ENCODE measurements at places on chromosomes 2 and 18. TPM values are rescaled to one million over a fixed set of nuclear protein-coding genes. Genes with fewer than 3 reads are reported as not detected.

RNU2-63P gene
- not detected for total RNA-seq

RAX gene
- not detected for total RNA-seq

ELOA2 gene
- 0.15 TPM for total RNA-seq

ACVR1C gene
- total RNA-seq = 0.46 TPM

CENPA gene
- total RNA-seq = not detected

C2orf72 gene
- 0.44 TPM for total RNA-seq

PLCL1 gene
- total RNA-seq = 9.2 TPM

ASIC4 gene
- total RNA-seq = not detected

IL1RN gene
- total RNA-seq = 0.51 TPM

FTCDNL1 gene
- total RNA-seq = 13.0 TPM

NCKAP5 gene
- 0.15 TPM for total RNA-seq

SAG gene
- total RNA-seq = not detected

GRCh38 chr2:129459881-129460280 lies 519.6 kb upstream of the RAB6C start:
- H3K36me3 ChIP-seq = no peaks in the 10 kb centered on the region
- no peaks in the 10 kb centered on the region for H3K4me1 ChIP-seq
- no peak for DNase-seq
- H3K4me3 ChIP-seq = no peak overlapping the region
- H3K27me3 ChIP-seq = no peaks in the 10 kb centered on the region
- H3K27ac ChIP-seq = no peak overlapping the region

- no peaks in the 10 kb centered on the region for H3K36me3 ChIP-seq
- H3K4me3 ChIP-seq = no peak overlapping the region
- no peaks in the 10 kb centered on the region for H3K27me3 ChIP-seq
- DNase-seq = no peak
- no peak overlapping the region for H3K27ac ChIP-seq
Measured at GRCh38 chr18:61064911-61065310, 268.3 kb upstream of the CDH20 start.

GRCh38 chr18:75205514-75206132 lies 3.3 kb downstream of the PTGR3 start:
- no peaks in the 10 kb centered on the region for H3K36me3 ChIP-seq
- H3K4me3 ChIP-seq = peak overlapping the region; percentile 41
- no peaks in the 10 kb centered on the region for H3K27me3 ChIP-seq
- no peak for DNase-seq
- peaks cover 64% of the 10 kb centered on the region for H3K4me1 ChIP-seq
- H3K27ac ChIP-seq = peak overlapping the region; percentile 88

- H3K27me3 ChIP-seq = no peaks in the 10 kb centered on the region
- H3K4me1 ChIP-seq = no peaks in the 10 kb centered on the region
- no peaks in the 10 kb centered on the region for H3K36me3 ChIP-seq
Measured at GRCh38 chr2:43239981-43240765, 13.8 kb upstream of the ZFP36L2 start.

GRCh38 chr2:127625572-127625951 lies 20.4 kb upstream of the GPR17 start:
- H3K4me3 ChIP-seq = no peak overlapping the region
- no peaks in the 10 kb centered on the region for H3K36me3 ChIP-seq
- DNase-seq = no peak
- H3K27ac ChIP-seq = no peak overlapping the region

GRCh38 chr2:230090967-230091366 lies 22.2 kb upstream of the SLC16A14 start:
- H3K4me1 ChIP-seq = no peaks in the 10 kb centered on the region
- no peaks in the 10 kb centered on the region for H3K27me3 ChIP-seq
- DNase-seq = no peak
- H3K4me3 ChIP-seq = no peak overlapping the region
- no peaks in the 10 kb centered on the region for H3K36me3 ChIP-seq

DNA sequence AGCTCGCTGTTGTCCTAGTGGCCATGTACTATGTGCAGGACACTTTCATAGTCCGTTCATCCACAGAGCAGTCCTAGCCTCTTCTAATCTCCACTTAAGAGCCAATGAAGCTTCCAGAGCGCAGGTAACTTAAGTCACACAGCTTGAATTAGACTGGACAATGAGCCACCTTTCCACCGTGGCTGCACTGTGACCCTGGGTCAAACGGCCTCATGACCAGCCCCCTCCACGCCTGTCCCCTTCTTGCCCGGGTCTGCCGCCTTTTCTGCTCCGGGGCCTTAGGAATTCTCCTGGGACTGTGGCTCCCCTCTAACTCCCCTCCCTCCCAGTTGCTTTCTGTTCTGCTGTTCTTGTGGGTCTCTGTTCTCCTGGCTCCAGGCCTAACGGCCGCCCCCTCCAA lies 8.4 kb upstream of the PRKCE start:
- peaks cover 7% of the 10 kb centered on the region for H3K27me3 ChIP-seq
- DNase-seq = no peak
- H3K27ac ChIP-seq = no peak overlapping the region
- no peaks in the 10 kb centered on the region for H3K36me3 ChIP-seq
- peaks cover 5% of the 10 kb centered on the region for H3K4me1 ChIP-seq

DNA sequence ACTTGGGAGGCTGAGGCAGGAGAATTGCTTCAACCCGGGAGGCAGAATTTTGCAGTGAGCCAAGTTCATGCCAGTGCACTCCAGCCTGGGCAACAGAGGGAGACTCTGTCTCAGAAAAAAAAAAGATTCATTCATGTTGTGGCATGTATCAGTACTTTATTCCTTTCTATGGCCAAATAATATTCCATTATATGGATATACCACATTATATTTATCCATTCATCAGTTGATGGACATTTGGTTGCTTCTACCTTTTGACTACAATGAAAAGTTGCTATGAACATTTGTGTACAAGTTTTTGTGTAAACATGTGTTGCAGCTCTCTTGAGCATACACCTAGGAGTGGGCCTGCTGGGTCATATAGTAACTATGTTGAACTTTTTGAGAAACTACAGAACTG lies 9.2 kb upstream of the MAT2A start:
- no peaks in the 10 kb centered on the region for H3K4me1 ChIP-seq
- H3K4me3 ChIP-seq = no peak overlapping the region
- no peaks in the 10 kb centered on the region for H3K36me3 ChIP-seq
- no peak for DNase-seq

GRCh38 chr2:58594175-58594574 lies 353.1 kb upstream of the FANCL start:
- no peaks in the 10 kb centered on the region for H3K36me3 ChIP-seq
- H3K4me1 ChIP-seq = no peaks in the 10 kb centered on the region
- H3K27ac ChIP-seq = no peak overlapping the region
- H3K27me3 ChIP-seq = no peaks in the 10 kb centered on the region

GRCh38 chr2:3545788-3546478 lies 12.2 kb downstream of the RNASEH1 start:
- H3K36me3 ChIP-seq = peaks cover 84% of the 10 kb centered on the region
- no peak overlapping the region for H3K27ac ChIP-seq
- H3K4me3 ChIP-seq = no peak overlapping the region
- no peak for DNase-seq

DNA sequence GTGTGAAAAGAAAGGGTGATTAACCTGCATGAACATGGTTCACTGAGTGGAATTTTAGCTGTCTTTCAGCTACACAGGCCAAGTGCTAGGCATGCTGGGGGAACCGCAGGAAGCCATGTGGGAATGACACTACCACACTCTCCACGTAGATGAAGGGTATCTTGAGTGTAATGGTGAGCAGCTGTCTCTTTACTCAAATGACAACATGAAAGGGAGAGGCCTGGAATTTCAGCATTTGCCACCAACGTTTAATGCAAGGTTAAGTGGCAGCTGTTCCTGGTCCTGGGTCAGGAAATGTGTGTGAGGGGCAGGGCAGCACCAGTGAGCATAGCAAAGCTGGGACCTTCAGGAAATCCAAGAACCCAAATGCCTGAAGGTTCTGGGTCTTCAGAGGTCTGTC lies 588.4 kb downstream of the SLC4A3 start:
- H3K36me3 ChIP-seq = no peaks in the 10 kb centered on the region
- no peak overlapping the region for H3K27ac ChIP-seq
- no peak overlapping the region for H3K4me3 ChIP-seq
- H3K27me3 ChIP-seq = no peaks in the 10 kb centered on the region

GRCh38 chr2:64330281-64331113 lies 123.5 kb upstream of the LGALSL start:
- no peaks in the 10 kb centered on the region for H3K27me3 ChIP-seq
- H3K4me3 ChIP-seq = peak overlapping the region; percentile 50
- H3K4me1 ChIP-seq = peaks cover 42% of the 10 kb centered on the region
- no peaks in the 10 kb centered on the region for H3K36me3 ChIP-seq

- no peak overlapping the region for H3K27ac ChIP-seq
- H3K36me3 ChIP-seq = no peaks in the 10 kb centered on the region
- no peaks in the 10 kb centered on the region for H3K4me1 ChIP-seq
- H3K27me3 ChIP-seq = no peaks in the 10 kb centered on the region
- DNase-seq = no peak
Measured at GRCh38 chr2:108403494-108403893, 25.7 kb downstream of the SULT1C4 start.

GRCh38 chr2:422676-423435 lies 135.0 kb upstream of the ALKAL2 start:
- no peak overlapping the region for H3K4me3 ChIP-seq
- no peak for DNase-seq
- H3K4me1 ChIP-seq = no peaks in the 10 kb centered on the region
- H3K27ac ChIP-seq = no peak overlapping the region
- H3K27me3 ChIP-seq = no peaks in the 10 kb centered on the region

- no peak overlapping the region for H3K27ac ChIP-seq
- H3K36me3 ChIP-seq = no peaks in the 10 kb centered on the region
- no peak overlapping the region for H3K4me3 ChIP-seq
Measured at GRCh38 chr2:48253301-48253700, 276.7 kb upstream of the STON1 start.

GRCh38 chr18:10908760-10909159 lies 240.6 kb downstream of the PIEZO2 start:
- no peak for DNase-seq
- H3K27me3 ChIP-seq = no peaks in the 10 kb centered on the region
- no peak overlapping the region for H3K27ac ChIP-seq
- H3K4me1 ChIP-seq = no peaks in the 10 kb centered on the region
- H3K4me3 ChIP-seq = no peak overlapping the region
- H3K36me3 ChIP-seq = no peaks in the 10 kb centered on the region

GRCh38 chr2:240296476-240297255 lies 138.8 kb upstream of the GPC1 start:
- peaks cover 16% of the 10 kb centered on the region for H3K4me1 ChIP-seq
- no peaks in the 10 kb centered on the region for H3K36me3 ChIP-seq
- no peaks in the 10 kb centered on the region for H3K27me3 ChIP-seq
- no peak for DNase-seq
- H3K27ac ChIP-seq = no peak overlapping the region

DNA sequence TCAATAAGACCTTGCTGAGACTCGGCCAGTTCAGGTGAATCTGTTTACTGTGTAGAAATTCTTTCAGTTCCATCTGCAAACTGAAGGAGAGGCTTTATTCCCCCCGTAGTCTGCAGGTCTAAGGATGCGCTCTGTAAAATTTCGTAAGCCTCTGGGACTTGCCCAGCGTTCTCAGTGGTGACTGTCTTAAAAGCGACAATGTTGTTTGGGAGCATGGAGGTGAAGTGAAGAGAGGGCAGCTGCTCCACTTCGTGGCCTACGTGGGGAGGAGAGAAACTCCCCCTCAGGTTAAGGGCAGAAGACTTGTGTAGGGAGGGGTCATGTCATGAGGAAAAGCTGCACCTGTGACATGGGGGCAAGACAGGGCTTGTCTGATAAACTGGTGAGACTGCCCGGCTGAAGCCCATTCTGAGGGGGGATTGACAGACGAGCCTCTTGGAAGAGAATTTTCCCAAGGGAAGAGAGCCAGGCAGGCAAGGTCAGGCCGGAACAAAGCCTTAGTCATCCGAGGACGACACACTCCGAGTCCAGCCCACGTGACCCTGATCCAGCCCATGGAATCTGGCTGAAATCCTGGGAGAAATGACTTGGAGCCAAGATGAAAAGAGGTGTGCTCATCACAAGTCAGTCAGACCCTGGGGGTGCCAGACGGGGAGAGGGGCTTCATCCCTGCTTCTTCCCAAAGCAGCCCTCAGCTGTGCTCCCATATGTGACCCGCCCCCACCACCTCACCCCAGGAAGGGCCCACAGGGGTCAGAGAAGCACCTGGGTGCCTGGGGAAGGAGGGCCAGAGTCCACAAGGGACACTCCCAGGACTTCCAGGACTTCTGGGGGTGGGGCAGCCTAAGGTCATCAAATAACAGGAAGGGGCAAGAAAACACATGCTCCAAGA lies 88.5 kb upstream of the SH3BP4 start:
- no peak overlapping the region for H3K27ac ChIP-seq
- H3K4me3 ChIP-seq = no peak overlapping the region
- no peaks in the 10 kb centered on the region for H3K27me3 ChIP-seq
- DNase-seq = peak; percentile 31

DNA sequence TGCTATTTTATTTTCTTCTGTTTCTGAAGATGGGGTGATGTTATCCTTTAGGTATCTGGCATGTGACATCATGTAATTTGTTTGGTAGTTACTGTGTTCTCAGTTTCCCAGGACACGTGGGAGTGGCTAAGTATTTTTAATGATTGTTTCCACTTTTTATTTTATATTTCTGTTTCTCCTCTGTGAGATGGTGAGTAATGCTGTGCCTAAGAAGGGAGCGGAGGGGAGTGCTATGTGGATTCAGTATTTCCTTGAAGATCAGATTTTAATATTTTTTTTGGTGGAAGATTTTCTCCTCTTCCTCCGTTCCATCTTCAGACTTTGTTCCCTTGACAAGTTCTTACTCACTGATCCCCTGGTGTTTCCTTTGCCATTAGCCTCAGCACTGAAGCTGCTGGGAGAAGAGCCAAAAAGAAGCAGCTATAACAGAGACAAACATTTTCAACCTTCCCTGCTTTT lies 180.0 kb upstream of the MMADHC start:
- H3K36me3 ChIP-seq = no peaks in the 10 kb centered on the region
- no peaks in the 10 kb centered on the region for H3K27me3 ChIP-seq
- no peak overlapping the region for H3K4me3 ChIP-seq
- H3K27ac ChIP-seq = no peak overlapping the region

GRCh38 chr18:3605954-3606443 lies 156.0 kb downstream of the TGIF1 start:
- peaks cover 39% of the 10 kb centered on the region for H3K4me1 ChIP-seq
- H3K27ac ChIP-seq = peak overlapping the region; percentile 79
- H3K27me3 ChIP-seq = no peaks in the 10 kb centered on the region
- no peak for DNase-seq

DNA sequence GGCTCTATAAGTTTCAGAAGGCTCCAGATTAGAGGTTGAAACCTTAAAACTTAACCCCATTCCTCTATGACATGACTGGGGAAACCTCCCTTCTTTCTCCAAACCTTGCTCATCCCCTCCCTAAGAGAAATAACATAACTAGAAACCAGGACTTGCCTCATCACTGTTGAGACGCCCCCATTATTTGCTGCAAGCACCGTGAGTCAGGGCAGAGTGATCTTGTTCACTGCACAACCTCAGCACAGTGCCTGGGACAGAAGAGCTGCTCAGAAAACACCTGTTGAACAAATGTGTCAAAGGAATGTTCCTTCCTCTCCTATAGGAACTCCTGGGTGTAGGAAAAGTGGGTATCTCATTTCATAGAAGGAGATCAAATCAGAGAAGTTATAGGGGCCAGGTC lies 132.7 kb upstream of the CTAGE1 start:
- no peaks in the 10 kb centered on the region for H3K27me3 ChIP-seq
- H3K27ac ChIP-seq = no peak overlapping the region
- no peak for DNase-seq
- no peak overlapping the region for H3K4me3 ChIP-seq
- H3K36me3 ChIP-seq = no peaks in the 10 kb centered on the region
